LHCN-M2 (cell line): ENCODE measurements at places on chromosomes 4 and X.
A peak's percentile ranks its signal among the peaks of the same experiment; 100 is the strongest.

DNA sequence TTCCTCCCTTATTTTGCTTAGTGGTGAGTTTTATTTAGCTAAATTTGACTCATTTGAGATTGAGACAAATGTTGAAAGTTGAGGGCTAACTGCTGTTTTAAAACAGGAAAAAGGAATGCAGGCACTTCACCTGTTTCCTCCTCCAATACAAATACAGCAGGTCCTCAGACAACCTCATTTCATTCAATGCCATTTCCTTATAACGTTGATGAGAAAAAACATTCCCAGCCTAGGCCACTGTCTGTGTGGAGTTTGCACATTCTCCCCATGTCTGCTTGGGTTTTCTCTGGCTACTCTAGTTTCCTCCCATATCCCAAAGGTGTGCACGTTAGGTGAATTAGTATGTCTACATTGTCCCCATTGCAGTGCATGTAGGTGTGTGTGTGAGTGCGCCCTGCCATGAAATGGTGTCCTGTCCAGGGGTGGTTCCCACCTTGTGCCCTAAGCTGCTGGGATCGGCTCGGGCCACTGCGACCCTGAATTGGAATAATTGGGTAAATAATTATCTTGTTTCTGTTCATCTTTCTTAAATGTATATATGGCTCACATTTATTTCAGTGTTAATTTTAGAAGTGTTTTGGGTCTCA, 21.9 kb downstream of the SMAD1 start:
- DNase-seq = no peak

DNA sequence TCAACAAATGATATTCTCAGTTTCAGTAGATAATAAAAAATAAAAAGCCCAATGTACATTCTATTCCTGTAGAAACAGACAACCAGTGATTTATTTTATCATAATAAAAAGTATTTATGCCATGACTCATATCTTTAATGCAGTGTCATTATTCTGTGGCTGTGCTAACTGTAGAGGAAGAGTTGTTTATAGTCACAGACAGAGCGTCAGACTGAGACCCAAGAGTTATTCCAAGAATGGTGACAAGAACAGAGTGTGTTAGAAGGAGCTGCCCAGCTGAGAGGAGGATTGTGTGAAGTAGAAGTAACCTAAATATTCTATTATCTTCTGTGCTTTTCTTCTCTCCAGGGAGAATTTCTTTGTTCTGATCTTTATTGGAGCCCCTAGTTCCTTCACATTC, 210.7 kb downstream of the PPP1R2C start:
- peak; percentile 7 for DNase-seq

- DNase-seq = no peak
Observed at GRCh38 chr4:136056748-136057147, 1475.5 kb downstream of the PCDH18 start.

DNA sequence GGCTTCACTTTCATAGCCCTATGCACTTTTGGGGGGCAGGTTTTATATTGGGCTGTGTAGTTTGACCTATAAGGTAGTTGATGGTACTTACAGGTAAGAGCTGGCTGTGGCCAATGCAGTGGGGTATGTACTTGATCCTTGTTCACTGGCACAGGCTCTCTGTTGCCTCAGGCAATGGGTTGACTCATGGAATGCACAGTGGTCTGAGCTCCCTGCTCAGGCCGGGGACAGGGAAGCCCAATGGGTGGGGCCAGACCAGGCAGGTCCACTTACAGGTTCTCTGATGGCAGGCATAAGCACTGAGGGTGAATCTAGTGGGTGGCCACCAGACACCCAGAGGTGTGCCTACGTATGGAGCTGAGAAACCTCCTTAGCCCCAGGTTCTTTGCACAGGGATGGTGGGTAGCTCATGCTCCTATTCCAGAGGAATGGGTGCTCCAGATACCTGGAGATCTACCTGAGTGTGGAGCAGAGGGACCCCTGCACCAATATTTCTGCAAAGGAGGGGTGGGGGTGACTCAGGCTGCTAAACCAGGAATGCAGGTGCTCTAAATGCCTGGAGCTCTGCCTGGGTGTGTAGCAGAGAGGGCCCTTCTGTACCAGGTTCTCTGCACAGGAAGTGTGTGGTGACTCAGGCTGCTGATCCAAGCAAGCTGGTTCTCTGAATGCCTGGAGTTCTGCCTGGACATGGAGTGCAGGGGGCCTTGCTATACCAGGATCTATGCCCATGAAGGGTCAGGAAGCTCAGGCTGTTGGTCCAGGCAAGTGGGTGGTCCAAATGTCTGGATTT, 52.3 kb downstream of the IL1RAPL2 start:
- DNase-seq = no peak

DNA sequence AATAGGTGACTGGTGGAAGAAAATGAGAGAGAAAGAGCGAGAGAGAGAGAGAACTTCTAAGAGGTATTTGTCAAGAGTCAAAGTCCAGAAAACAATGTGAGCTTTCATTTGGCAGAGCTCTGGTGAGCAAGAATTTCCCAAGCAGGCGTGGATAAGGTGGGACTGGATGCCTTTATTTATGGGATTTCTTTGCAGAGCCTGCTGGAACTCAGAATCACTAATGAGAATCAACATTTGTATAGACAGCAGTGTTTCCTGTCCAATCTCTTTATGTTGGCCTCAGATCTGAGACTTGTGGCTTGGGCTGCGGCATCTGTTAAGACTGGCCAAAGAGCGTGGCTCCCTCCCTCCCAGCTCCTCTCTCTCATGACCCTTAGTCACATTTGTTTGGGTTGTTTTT, 67.9 kb upstream of the TBL1X start:
- no peak for DNase-seq

DNA sequence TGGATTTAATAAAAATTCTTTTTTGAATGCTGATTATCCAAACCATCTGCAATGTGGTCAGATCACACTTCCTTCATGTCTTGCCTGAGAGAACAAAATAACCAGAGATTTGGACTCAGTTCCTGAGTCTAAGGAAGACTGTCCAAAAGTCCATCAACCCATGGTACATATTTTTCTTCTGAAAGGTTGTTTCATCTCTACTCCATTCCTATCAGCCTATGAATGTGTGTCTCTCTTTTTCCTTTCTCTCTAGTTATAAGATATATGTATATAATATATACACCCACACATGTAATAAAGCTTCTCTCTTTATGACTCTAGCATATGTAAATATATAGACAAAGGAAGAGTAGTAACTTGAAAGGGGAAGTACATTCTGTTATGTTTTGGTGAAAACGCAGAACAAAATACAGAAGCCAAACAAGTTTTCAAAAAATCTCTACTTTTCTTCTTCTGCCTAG, 226.9 kb downstream of the ARHGAP24 start:
- DNase-seq = no peak

DNA sequence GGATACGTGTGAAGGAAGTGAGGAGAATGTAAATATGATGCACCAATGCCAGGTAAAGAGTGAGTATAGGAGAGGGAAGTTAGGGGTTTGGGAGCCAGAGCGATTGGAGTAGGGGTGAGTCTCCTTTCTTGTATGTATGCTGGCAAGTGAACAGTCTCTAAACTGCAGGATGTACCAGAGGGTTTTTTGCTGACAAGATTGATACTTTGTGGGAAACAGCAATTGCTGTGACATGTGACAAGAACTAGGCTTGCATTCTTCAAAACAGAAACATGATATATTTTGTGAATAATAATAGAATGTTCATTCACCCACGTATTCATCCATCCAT, 706 bp downstream of the CHIC1 start:
- DNase-seq = peak; percentile 18

DNA sequence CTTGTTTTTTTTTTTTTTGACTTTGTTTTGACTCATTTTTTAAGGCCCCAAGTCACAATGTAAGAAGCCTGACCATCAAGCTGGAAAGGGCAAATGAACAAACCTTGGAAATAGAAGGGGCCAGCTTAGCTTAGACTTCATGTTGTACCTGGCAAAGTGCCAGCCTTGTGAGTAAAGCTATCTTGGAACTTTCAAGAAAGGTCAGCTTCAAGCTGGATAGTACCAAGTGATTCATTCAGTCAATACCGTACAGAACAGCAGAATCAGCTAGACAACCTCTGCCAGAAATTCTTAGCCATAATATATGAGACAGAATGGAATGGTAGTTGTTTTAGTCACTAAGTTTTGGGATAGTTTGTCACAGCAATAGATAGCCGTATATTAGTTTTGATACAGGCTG, 1492.2 kb upstream of the TENM3 start:
- DNase-seq = no peak
